A549 (cell line): ENCODE measurements at places on chromosomes 2 and 18. TPM values are rescaled to one million over a fixed set of nuclear protein-coding genes. Genes with fewer than 3 reads are reported as not detected.

- no peak for DNase-seq
Observed at GRCh38 chr2:171894612-171894947, 536 bp upstream of the SLC25A12 start.

GRCh38 chr2:88738271-88738670 lies 46.8 kb downstream of the RPIA start:
- no peak for DNase-seq

GRCh38 chr2:25756536-25756935 lies 83.2 kb upstream of the DTNB start:
- no peak for DNase-seq

The SERPINB8 gene
- polyA plus RNA-seq, result 3.4 to 3.5 TPM (median 3.5 TPM) in 3 replicates

GRCh38 chr2:232567721-232568120 lies 17.2 kb downstream of the EIF4E2 start:
- DNase-seq, result no peak

GRCh38 chr2:54457323-54458023 lies 1.3 kb downstream of the SPTBN1 start:
- peak; percentile 39 for DNase-seq

DNA sequence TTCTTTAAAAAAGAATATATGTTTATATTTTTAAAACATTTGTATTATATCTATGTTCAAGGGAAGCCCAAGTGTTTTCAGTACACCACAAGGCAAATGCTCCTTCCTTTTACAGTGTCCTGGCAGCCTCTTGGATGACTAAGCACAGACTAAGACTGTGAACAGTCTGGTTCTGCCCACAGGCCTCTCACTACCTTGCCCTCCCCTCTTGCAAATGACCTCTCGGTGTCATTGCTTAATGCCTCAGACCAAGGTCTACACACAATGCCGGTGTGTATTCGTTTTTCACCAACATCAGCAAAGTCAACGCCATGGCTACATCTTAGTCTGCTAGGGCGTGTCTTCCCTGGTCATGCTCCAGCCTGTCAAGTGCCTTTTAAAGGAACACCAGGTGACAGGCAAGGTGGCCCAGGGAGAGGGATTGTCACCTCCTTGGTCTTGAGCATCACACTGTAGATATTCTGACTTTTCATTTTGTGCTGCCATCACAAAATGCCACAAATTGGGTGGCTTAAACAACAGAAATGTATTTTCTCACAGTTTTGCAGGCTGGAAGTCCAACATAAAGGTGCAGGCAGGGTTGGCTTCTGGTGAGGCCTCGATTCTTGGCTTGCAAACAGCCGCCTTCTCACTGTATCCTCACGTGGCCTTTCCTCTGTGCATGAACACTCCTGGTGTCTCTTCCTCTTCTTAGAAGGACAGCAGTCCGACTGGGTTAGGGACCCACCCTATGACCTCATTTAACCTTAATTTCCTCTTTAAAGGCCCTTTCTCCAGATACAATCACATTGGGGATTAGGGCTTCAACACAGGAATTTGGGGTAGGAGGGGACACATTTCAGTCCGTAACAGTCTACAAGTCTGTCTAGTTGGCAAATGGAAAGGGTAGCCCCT lies 266.5 kb downstream of the KLHL29 start:
- DNase-seq, result no peak

The OTX1 gene
- 1.9 to 2.5 TPM (median 2.0 TPM) in 3 replicates for polyA plus RNA-seq

- DNase-seq, result no peak
Observed at GRCh38 chr18:36545821-36546427, 248.4 kb downstream of the FHOD3 start.

DNA sequence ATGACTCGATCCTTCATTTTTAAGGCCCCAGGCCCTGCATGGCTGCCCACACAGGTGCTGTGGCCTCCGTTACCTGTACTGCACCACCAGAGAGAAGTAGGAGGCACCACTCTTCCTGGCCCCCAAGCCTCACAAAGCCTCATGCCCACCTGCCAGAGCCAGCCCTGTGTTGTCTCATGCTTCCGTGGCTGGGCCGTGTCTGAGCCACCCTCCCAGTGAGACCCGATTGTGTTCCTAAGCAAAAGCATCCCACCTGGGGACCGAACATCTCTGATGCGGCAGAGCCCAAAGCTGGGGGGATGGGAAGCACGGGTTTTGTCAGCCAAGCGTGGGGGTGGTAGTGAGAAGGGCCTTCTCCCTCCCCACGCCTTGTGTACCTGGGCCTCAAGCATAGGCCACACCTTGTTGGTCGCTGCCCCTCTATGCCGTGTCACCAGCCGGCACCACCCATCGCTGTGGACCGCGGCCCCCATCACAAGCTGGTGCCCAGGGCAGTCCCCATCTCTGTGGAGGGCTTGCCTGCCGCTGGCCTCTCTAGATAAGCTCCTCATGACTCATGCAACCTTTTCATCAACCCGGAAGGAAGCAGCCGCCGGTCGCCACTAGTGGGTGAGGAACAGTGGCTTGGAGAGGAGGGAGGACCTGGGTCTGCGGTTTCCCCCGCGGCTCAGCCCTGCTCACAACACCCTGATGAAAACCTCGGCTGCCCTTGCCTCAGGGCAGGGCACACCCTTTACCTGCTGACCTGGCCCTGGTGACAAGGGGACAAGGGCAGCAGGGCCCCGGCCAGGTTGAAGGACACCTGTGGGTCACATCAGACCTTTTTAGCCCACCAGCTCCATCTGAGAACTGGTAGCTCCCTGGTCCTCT lies 2.7 kb upstream of the RNPEPL1 start:
- DNase-seq, result peak; percentile 92

GRCh38 chr2:113890253-113891235 lies 655 bp downstream of the ACTR3 start:
- DNase-seq, result peak; percentile 14

The WNT10A gene
- polyA plus RNA-seq, result 0.04 TPM in 2 of 3 replicates, not detected in the other

The REEP1 gene
- 0.36 to 0.52 TPM (median 0.45 TPM) in 3 replicates for polyA plus RNA-seq

GRCh38 chr2:98654699-98655495 lies 46.5 kb downstream of the UNC50 start:
- DNase-seq, result no peak

The ARHGEF4 gene
- polyA plus RNA-seq, result 2.1 to 2.5 TPM (median 2.2 TPM) in 3 replicates

GRCh38 chr18:59706499-59706898 lies 9.3 kb upstream of the CCBE1 start:
- DNase-seq, result no peak

GRCh38 chr2:188189356-188189755 lies 102.3 kb upstream of the GULP1 start:
- no peak for DNase-seq

The ABCA12 gene
- 0.32 to 0.51 TPM (median 0.38 TPM) in 3 replicates for polyA plus RNA-seq

GRCh38 chr18:39799006-39799405 lies 2156.0 kb upstream of the PIK3C3 start:
- DNase-seq, result peak; percentile 2

DNA sequence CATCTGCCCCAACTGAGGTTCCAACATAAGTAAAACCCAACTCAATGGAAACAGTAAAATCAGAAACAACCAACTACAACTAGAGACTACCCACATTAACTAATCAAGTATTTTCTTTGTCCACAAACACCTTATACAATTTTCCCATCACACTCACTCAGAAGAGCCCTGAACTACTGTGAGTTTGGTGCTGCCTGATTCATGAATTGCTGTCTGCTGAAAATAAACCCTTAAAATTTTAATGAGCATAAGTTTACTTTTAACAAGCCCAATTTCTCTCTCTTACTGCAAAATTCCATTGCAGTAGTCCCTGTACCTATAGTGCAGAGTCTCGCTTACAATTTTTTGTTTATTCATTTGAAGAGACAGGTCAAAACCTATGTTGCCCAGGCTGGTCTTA lies 203.9 kb downstream of the NBAS start:
- DNase-seq, result no peak

The NAT8 gene
- polyA plus RNA-seq, result not detected in 3 replicates

DNA sequence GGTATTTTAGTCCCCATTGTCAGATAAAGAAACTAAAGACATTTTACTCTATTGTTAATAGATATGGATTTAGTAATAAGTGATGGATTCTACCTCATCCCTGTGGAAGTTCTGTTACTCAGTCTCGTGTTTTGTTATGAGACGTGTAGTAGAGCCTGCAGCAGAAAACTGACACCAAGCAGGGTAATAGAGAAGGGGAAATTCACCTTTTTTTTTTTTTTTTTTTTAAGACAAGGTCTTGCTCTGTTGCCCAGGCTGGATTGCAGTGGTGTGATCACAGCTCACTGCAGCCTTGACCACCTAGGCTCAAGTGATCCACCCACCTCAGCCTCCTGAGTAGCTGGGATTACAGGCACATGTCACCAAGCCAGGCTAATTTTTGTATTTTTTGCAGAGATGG lies 164.5 kb downstream of the CERS6 start:
- DNase-seq, result no peak

- no peak for DNase-seq
Observed at GRCh38 chr2:28355521-28356094, 37.0 kb upstream of the FOSL2 start.

The SLC23A3 gene
- 0.80 to 0.90 TPM (median 0.83 TPM) in 3 replicates for polyA plus RNA-seq

DNA sequence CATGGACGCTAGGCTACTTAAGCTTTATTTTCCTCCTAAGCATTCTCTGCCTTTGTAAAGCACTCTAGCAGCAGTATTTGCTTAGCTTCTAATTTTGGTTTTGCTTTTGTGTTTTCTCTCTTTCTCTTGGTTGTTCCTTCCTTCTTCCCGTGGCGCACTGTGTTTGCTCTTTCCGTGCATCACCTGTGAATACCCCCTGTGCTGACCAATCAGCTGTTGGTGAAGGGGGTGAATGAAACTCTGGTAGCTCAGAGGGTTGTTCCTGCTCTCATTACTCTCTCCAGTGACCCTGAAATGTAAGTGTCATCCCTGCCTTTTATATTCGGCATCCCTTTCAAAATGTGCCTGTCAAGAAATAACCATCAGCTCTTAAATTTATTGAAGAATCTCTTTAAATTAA lies 45.5 kb upstream of the TNFRSF11A start:
- no peak for DNase-seq

- no peak for DNase-seq
Observed at GRCh38 chr18:47191961-47192360, 15.8 kb upstream of the IER3IP1 start.

The DCDC2C gene
- polyA plus RNA-seq, result not detected in 3 replicates
